ENCODE measurements at places on chromosomes 3 and 15.

- ATAC-seq: no peak
Observed at GRCh38 chr3:52845157-52845556, 10.3 kb upstream of the MUSTN1 start.

DNA sequence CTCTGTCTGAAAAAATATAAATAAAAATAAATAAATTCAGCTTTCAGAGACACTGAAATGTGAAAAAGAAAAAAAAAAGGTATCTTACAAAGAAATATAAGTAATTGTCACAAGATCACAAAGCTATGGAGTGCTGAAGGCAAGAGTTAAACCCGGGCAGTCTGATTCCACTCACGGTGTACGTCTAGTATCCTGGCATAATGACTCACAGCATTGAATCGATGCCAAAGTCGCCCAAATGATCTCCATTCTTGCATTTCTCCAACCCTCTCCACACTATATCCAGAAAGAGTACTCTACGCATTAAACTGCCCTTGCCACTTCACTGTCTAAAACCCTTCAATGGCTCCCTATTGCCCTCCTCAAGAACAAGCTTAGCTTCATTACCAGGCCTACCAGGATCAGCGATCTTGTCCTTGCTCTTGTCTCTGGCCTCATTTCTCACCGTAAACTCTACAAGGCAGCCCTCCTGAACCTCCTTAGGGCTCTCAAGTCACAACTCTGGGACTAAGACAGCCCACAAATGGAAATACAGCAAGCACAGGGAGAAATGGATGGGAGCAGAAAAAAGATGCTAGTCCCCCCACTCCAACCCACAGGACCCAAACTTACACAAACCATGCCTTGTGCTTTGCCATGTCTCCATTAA is 7.7 kb downstream of the SUCLG2 start:
- no peak for ATAC-seq

GRCh38 chr3:148329481-148330235 is 368.0 kb upstream of the AGTR1 start:
- ATAC-seq: no peak

DNA sequence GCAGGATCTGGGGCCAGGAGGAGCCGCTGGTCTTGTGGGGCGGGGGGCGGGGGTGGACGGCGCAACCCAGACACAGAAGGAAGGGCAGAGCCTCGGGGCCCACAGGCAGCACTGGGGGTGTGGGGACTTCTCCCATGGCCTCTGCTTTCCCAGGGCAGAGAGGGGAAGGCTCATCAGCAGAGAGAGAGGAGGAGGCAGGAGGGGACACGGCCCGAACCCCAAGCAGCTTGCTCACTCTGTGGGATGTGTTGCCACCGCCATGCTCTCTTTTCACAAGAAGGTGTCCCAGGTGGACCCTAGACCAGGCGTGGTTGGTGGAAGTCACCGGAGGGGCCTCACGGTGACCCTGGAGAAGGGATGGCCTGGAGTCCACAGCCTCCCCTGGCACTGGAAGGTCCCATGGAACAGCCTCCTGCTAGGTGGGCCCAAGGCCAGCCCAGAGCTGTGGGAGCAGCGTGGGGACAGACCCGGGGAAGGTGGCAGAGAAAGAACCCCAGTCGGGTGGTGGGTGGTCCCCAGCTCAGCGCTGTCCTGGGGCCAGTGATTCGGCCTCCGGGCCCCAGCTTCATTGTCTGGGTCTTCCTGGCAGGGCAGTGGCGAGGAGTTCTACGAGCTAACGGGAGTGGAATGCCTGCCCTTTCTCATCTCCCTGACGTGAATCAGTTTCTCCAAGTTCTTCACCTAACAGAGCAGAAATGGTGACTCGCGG is 46.8 kb upstream of the PCSK6 start:
- no peak for ATAC-seq

- ATAC-seq: no peak
Observed at GRCh38 chr3:110343376-110343775, 728.2 kb upstream of the NECTIN3 start.

GRCh38 chr3:194715022-194715800 is 29.5 kb downstream of the FAM43A start:
- no peak for ATAC-seq

GRCh38 chr3:138468886-138469285 is 34.5 kb downstream of the ESYT3 start:
- ATAC-seq: no peak

All from stimulated activated memory B cell treated with anti-CD40 and anti-IgM and Interleukin-4, amounts not matched to agents 10 μg/mL and 1 μg/mL and 100 μg/mL, for 72 hours (primary cell).